Adrenal gland (tissue), 19 donors: ENCODE measurements at places on chromosomes 12 and 14.

- H3K27ac ChIP-seq: no peak overlapping the region
- H3K4me3 ChIP-seq: no peak overlapping the region
- no peak for DNase-seq
- H3K27me3 ChIP-seq: no peaks in the 10 kb centered on the region
Observed at GRCh38 chr12:2651068-2651965, 143.5 kb upstream of the FKBP4 start.

- H3K27ac ChIP-seq: no peak overlapping the region
- H3K4me1 ChIP-seq: no peaks in the 10 kb centered on the region
- H3K27me3 ChIP-seq: no peaks in the 10 kb centered on the region
- no peaks in the 10 kb centered on the region for H3K36me3 ChIP-seq
- DNase-seq: no peak
- H3K4me3 ChIP-seq: no peak overlapping the region
Observed at GRCh38 chr12:61717986-61718385, 542.2 kb upstream of the USP15 start.

- peaks cover 7% of the 10 kb centered on the region for H3K4me1 ChIP-seq
- H3K4me3 ChIP-seq: no peak overlapping the region
- no peaks in the 10 kb centered on the region for H3K27me3 ChIP-seq
- no peak for DNase-seq
- H3K36me3 ChIP-seq: no peaks in the 10 kb centered on the region
- H3K27ac ChIP-seq: no peak overlapping the region
Observed at GRCh38 chr12:93519859-93520258, 52.5 kb downstream of the MRPL42 start.

DNA sequence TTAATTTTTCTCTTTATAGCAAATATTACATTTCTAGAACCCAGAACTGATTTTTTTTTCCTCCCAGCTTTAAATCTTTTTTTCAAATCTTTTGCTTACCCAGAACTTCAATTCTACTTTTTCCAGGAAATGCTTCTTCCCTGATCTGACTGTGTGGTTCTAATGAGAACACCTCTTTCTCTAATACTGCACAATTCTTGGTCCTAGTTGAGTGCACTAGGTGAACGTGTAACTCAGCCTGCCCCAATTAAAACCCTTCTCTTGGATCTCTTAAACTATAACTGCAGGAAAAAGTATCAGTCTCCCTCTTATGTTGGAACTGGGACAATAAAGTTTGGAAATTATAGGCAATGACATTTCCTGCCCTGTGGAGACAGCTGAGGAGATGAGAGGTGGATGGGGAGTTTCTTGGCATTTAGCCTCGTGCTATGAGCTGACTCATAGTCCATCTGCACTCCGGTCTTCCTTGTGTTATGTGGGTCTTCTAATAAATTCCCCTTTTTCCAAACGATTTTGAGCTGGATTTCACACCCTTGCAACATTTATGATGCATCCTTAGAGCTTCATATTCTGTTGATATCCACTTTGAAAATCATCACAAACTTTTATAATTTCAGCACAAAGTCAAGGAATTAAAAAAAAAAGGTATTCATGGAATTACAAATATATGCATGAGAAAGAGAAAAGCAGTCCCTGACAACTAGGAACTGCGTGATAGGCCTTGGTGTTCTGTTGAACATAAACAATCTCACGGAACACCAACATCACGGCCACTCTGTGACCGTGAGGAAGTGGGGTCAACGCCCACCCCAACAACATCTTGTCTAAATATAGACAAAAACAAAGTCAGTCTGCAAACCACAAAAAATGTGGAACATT lies 52.4 kb downstream of the BRMS1L start:
- DNase-seq: peak; percentile 78
- H3K27me3 ChIP-seq: no peaks in the 10 kb centered on the region
- H3K4me3 ChIP-seq: no peak overlapping the region
- H3K36me3 ChIP-seq: no peaks in the 10 kb centered on the region
- peak overlapping the region; percentile 74 for H3K27ac ChIP-seq

GRCh38 chr12:89433634-89434033 lies 81.3 kb upstream of the DUSP6 start:
- H3K4me1 ChIP-seq: peaks cover 8% of the 10 kb centered on the region
- H3K36me3 ChIP-seq: no peaks in the 10 kb centered on the region
- H3K4me3 ChIP-seq: no peak overlapping the region
- DNase-seq: no peak
- no peaks in the 10 kb centered on the region for H3K27me3 ChIP-seq

DNA sequence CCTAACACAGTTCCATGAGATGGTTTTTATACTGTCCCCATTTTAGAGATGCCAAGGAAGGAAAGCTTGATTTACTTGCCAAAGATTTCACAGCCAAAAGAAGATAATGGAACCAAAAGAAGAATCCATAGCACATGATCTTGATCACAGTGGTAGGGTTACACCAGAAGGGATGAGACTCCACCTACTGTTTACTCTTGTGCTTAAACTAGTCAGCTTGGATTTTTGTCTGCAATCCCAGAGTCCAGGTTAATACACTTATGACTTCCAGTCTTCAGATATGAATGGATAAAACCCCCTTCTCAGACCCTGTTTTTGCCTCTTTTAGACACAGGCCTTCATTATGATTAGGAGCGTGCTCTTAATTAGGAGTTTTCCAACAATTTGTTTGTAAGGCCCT lies 454.2 kb downstream of the AEBP2 start:
- H3K4me3 ChIP-seq: no peak overlapping the region
- no peak overlapping the region for H3K27ac ChIP-seq

DNA sequence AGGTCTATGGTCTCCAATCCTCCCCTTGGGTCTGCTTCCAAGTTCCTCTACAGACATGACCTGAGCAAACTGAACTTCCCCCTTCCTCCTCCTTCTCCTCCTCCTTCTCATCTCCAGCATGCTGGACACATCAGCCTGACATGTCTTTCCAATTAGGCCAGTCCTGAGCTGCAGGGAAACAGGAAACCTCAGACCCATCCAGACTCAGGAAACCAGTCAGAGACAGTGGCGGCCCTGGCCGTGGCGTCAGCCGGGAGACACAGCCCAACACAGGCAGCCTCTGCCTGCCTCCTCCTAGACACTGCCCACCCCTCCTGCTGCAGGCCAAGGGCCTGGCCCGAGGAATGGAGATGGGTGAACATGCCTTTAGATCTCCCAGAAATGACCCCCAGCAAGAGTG lies 468.8 kb downstream of the BCL11B start:
- no peaks in the 10 kb centered on the region for H3K27me3 ChIP-seq
- DNase-seq: no peak
- H3K27ac ChIP-seq: no peak overlapping the region
- H3K4me1 ChIP-seq: no peaks in the 10 kb centered on the region
- H3K36me3 ChIP-seq: no peaks in the 10 kb centered on the region

DNA sequence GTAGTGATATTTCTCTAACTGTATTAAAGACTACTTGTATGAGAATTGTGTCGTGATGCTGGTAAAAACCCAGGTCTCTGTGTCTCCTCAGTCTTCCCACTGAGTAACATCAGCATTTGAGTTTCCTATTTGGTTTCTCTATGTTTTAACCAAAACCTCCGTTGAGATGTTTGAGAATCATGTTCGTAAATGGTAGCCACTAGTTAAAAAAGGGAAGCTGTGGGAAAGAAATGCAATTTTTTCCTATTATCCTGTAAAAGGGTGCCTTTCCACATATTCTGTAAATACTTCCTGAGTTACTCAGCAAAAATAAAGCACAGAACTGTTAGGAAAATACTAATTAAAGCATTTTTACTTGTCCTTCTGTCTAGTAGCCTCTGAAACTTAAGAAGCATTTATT lies 7.0 kb downstream of the CLEC1B start:
- H3K27me3 ChIP-seq: no peaks in the 10 kb centered on the region
- H3K27ac ChIP-seq: no peak overlapping the region
- H3K4me1 ChIP-seq: no peaks in the 10 kb centered on the region
- no peak overlapping the region for H3K4me3 ChIP-seq
- DNase-seq: no peak
- H3K36me3 ChIP-seq: no peaks in the 10 kb centered on the region

GRCh38 chr12:38761636-38762342 lies 143.6 kb downstream of the CPNE8 start:
- no peaks in the 10 kb centered on the region for H3K4me1 ChIP-seq
- H3K36me3 ChIP-seq: no peaks in the 10 kb centered on the region
- no peak overlapping the region for H3K4me3 ChIP-seq
- no peaks in the 10 kb centered on the region for H3K27me3 ChIP-seq

DNA sequence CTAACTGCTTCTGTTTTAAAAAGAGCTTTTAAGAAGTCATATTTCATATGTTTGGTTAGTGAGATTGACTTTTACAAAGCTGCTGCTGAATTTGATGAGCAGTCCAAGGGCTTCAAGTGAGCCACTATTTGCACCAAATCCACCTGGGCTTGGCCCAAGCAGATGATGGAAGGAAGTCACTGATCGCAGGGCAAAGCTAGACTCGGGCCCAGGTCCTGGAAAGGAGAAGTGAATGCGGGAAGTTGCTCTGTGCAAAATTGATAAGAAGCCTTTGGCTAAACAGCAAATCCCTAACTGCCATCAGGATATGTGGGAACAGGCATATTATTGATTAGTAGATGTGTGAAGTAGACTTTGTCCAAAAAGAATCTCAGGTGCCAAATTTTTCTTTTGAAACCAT lies 30.5 kb downstream of the PLXNC1 start:
- DNase-seq: no peak
- H3K27me3 ChIP-seq: no peaks in the 10 kb centered on the region
- no peak overlapping the region for H3K27ac ChIP-seq
- H3K4me1 ChIP-seq: no peaks in the 10 kb centered on the region
- no peaks in the 10 kb centered on the region for H3K36me3 ChIP-seq

- no peaks in the 10 kb centered on the region for H3K4me1 ChIP-seq
- H3K36me3 ChIP-seq: no peaks in the 10 kb centered on the region
- H3K27ac ChIP-seq: no peak overlapping the region
- peaks cover 25% of the 10 kb centered on the region for H3K27me3 ChIP-seq
Observed at GRCh38 chr12:5428332-5429221, 3.3 kb upstream of the NTF3 start.

- no peak overlapping the region for H3K27ac ChIP-seq
- no peaks in the 10 kb centered on the region for H3K36me3 ChIP-seq
- no peaks in the 10 kb centered on the region for H3K4me1 ChIP-seq
- no peak for DNase-seq
- H3K27me3 ChIP-seq: peaks cover 5% of the 10 kb centered on the region
- no peak overlapping the region for H3K4me3 ChIP-seq
Observed at GRCh38 chr12:127245437-127245836, 1021.5 kb upstream of the TMEM132C start.

DNA sequence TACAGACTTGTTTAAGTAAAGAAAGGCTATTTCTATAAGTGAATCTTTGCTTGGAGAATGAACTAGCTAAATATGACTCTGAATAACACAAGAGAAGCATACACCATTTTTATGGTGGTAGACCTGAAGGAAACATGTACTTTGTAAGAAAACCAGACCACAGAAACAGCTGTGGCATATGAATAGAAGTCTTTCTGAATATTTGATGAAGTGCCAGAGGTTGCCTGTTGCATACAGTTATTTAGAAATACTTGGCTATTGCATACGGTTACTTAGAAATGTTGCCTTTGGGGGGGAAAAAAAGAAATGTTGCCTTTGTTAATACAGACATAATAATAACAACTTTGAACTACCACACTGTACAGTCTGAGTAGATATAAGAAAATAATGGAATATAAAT lies 16.8 kb upstream of the LEMD3 start:
- H3K27ac ChIP-seq: no peak overlapping the region
- no peaks in the 10 kb centered on the region for H3K4me1 ChIP-seq
- no peak for DNase-seq
- H3K36me3 ChIP-seq: no peaks in the 10 kb centered on the region

DNA sequence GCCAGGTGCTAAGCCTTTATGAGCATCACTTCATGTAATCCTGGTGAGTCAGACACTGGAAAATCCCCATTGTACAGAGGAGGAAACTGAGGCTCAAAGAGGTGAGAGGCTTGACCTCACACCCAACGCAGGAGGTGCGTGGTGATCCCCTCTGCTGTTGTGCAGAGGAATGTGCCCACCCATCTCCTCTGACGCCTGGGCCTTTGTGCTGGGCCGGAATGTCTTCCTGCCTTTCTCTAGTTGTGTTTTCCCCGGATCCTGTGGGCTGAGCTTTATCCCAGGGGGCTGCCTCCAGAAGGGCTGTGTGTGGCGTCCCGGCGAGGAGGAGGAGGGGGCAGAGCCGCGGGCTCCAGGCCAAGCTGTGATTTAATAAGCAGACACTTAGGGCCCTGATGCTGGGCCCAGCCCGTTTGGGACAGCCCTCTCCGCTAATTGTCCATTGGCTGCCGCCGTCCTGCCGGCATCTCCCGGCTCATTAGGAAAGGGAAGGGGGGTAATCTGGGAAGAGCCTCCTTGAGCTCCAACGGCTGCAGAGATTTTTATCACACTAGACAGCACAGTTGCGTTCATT lies 653.6 kb downstream of the MED13L start:
- H3K27me3 ChIP-seq: no peaks in the 10 kb centered on the region
- no peaks in the 10 kb centered on the region for H3K4me1 ChIP-seq
- no peak overlapping the region for H3K27ac ChIP-seq
- DNase-seq: peak; percentile 41
- H3K4me3 ChIP-seq: no peak overlapping the region

DNA sequence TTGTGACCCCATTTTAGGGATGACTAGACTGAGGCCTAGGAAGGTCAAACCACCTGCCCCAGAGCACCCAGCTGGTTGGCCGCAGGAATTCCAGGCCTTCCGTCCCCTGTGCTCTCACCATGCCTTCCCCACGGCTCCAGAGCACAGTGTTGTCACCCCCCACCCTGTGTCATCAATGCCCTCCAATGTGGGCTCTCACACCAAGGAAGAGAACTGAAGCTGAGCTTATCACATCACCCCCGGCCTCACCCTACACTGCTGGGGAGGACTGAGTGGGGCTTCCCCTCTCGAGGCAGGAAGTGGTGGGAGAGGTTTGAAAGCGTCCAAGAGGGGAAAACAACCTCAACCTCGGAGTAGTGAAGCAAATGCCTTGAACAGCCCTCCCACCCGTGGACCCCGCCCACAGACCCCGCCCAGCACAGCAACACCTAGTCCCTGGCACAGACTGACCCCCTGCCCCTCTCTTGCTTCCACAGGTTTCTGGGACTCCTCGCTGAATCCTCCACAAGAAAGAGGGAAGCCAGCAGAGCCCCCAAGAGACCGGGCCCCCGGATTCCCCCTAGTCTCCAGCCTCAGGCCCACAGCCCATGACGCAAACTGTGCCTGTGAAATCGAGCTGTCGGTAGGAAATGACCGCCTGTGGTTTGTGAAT lies 97.2 kb downstream of the LGMN start:
- H3K27me3 ChIP-seq: no peaks in the 10 kb centered on the region
- DNase-seq: peak; percentile 48
- peaks cover 13% of the 10 kb centered on the region for H3K4me1 ChIP-seq
- H3K36me3 ChIP-seq: no peaks in the 10 kb centered on the region
- H3K27ac ChIP-seq: peak overlapping the region; percentile 86

DNA sequence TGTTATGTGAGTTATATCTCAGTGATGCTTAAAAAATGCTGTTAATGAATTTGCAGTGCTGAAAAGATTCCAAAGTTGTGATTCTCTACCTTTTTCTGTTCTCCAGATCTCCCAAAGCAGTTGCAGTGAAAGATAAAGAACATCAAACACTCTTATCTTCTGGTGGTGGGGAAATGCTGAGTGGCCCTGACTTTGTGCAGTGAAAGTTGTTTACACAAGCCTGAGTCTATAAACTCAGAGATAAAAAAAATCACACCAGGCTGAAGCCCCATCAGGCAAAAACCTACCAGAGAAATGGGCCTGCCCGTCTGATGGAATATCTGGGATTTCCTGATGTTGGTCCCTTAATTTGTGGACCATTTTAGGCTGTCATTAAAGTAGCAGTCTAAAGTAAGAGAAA lies 46.1 kb downstream of the RASSF3 start:
- H3K27me3 ChIP-seq: no peaks in the 10 kb centered on the region
- no peak for DNase-seq
- no peaks in the 10 kb centered on the region for H3K36me3 ChIP-seq

GRCh38 chr12:75684678-75685616 lies 173.5 kb upstream of the KRR1 start:
- no peak for DNase-seq
- no peak overlapping the region for H3K27ac ChIP-seq
- no peak overlapping the region for H3K4me3 ChIP-seq
- no peaks in the 10 kb centered on the region for H3K27me3 ChIP-seq
